ENCODE measurements at places on chromosomes 12 and 14.

DNA sequence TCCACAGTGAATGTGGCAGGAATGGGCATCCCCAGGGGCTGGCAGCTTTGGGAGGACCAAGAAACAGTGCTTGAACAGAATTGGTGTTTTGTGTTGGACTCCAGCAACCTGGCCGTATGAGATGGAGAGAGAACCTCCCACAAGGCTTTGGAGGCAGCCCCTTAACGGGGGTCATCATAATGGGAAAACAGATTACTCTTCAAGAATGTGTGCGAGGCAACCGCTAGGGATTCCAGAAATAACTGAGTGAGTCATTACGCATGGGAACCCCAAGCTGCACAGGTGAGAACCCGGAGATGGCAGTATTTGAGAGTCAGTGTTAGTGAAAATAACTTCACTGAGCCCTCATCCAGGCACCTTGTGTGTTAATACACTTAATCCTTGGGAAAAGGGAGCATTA is 567.8 kb upstream of the TBX3 start:
- DNase-seq: no peak

DNA sequence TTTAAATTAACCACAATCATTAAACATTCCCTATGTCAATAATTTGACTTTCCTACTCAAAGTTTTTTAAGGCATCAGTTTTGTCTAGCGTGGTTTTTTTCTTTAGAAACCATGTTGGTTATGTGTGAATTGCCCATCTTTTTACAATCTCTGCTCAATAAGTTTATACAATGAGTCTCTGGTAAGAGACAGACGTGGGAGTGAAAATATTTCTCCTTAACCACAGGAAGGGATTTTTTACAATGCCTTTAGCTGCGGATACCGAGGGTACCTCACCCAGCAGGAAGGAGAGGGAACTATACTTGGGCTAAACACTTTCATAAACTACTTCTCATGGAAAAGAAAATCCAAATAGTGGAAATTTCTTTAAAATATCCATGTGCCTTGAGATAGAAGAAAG is 191.4 kb upstream of the BCL2L14 start:
- no peak for DNase-seq

- DNase-seq: no peak
These were observed 129.9 kb downstream of the NPAS3 start for GRCh38 chr14:33068626-33069025.

GRCh38 chr12:15534322-15534721 is 212.0 kb downstream of the PTPRO start:
- DNase-seq: no peak

DNA sequence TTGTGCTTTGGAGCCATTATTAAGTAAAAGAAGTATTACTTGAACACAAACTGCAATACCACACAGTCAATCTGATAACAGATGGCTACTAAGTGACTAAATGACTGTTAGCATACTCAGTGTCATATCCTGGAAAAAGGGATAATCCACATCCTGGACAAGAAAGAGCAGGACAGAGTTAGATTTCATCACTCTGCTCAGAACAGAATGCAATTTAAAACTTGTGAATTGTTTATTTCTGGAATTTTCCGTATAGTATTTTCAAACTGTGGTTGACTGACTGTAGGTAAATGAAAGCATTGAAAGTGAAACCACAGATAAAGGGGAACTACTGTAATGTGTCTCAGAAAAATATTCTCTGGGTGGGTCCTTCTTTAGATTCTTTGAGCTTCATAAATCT is 458.8 kb downstream of the TMEM117 start:
- no peak for DNase-seq

DNA sequence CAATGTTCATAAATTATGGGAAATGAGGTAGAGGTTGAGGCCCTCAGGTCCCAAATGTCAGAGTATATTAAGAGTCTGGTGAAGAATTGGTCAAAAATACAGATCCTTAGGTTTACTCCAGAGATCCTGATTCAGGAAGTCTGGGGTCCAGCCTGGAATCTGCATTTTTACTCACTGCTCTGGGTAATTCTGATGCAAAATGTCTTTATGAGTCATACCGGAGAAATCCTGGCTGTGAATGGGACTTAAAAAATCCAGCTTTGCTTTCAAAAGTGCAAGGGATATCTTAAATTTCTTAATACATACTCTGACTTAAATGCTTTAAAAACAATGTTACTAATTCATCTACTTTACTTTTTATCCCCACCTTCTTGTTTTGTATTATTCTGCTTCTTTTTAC is 74.5 kb downstream of the FERMT2 start:
- no peak for DNase-seq

DNA sequence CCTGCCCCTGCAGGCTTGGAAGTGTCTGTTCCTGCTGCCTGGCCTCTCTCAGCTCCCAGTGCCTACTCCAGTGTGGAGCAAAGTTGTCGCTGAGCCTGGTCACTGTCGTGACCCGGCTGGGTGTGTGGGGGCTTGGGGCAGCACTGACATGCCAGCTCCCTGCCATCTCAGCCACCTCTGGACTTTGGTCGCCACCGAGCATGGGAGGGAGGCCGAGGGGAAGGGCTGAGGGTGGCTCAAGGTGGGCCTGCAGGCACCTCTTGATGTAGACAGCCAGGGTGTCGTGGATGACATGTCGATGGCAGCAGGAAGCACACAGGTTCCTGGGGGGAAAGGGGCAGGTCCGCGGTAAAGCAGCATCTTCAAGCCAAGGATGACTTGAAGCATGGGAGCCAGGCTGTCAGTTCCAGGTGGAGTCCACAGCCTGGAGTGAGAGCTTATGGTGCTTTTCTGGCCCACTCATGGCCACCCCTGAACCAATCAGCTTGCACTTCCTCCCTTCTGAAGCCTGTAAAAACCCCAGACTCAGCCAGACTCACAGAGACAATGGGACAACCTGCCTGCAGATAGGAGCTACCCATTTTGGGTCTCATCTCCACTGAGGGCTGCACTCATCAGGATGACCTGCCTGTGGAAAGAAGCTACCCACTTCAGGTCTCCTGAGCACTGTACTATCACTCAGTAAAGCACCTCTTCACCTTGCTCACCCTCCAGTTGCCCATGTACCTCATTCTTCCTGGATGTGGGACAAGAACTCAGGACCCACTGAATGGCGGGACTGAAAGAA is 210.1 kb downstream of the MON2 start:
- DNase-seq: no peak

DNA sequence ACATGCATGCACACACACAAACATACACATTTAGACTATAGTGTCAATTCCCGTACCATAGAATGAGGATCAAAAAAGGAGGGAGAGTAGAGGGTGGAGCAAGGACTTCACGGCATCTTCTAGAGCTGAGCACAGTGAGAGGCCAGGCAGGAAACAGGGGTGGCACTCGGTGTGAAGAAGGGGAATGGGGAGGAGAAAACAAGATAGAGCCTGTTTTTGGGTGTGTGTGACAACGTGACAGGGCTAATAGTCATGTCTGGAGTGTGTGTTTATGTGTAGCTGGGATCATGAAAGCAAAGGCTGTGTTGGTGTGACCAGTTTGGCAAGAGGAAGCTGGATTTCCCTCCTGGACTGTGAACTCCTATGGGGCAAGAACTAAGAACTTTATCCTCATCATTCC is 9.9 kb upstream of the ACVR1B start:
- DNase-seq: no peak

GRCh38 chr14:23481362-23481970 is 12.0 kb downstream of the NGDN start:
- DNase-seq: no peak

DNA sequence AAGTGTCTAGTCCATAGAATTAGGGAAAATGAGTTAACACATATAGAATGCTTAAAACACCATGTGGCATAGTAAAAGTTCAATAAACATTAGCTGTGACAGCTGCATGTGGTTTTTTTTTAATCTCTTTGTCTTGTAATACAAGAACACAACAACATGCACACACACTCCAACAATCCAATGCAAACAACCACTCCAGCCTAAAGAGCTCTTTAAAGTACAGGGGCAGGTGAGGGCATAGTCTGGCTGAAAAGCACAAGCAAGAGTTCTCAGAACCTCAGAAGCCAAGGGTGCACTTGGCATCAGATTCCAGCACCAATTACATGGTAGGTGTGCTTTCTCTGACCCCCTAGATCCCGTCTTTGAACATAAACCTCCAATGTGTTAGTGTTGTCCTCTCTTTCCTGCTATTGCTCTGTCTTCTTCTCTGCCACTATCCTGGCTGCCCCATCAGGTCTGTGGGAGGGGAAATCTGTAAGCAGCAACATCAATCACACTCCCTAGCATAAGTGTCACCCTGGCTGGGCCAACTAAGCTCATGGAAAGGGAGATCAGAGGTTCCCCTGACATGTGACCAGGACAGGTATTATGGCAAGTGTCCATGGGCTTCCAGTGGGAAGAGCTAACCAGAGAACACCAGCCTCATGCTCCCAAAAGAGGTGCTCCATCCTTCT is 91.0 kb downstream of the SLC8A3 start:
- no peak for DNase-seq

All from NCI-H446 (cell line).